HFFc6 (cell line): ENCODE measurements at places on chromosomes 16 and 17.

GRCh38 chr16:87391324-87391949, 699 bp upstream of the MAP1LC3B start:
- DNase-seq = no peak

GRCh38 chr17:69997332-69997731, 77.7 kb upstream of the KCNJ16 start:
- peak; percentile 32 for DNase-seq

DNA sequence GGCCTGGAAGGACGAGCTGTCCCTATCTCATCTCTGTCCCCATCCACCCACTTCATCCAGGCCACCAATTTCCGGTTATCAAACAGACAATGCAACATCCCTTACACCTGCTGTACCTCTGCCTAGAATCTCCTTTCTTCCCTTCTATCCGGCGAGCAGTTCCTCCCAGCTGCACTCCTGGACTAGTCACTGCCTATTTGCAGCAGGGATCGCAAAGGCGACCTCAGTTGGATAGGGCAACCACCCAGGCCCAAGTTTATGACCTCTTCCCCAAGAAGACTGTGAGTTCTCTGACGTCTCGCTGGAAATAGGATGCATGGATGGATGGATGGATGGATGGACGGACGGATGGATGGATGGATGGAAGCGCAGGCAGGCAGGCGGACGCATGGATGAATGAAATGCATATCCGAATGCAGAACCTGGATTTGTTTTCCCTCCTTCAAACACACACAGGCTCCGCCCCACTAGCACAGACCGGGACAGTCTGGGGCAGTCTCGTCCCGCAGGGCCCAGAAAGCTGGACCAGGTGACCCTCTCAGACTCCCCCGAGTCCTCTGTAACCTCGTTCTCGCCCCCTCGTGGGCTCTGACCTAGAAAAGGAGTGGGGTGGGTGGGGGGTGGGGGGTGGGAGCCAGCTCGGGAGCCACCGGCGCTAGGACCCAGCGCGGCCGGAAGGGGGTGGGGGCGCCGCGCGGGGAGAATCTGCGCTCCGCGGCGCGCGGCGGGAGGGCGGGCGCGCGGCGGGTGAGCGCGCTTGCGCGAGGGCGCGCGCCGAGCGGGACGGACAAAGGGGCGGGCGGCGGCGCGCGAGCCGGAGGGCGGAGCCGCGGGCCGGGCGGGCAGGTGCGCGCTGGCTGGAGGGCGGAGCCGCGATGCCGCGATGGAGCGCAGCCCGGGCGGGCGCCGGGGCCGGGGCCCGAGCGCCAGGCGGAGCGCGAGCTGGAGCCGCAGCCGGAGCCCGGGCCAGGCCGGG, at the start of gene SBK1:
TSS of gene SBK1 (plus strand) at position 875 of the 976 bp plus-strand sequence. CDS start 24,867 bp downstream, outside the sequence.
- DNase-seq = peak; percentile 13

- DNase-seq = no peak
These were observed 12.8 kb downstream of the SMIM5 start for GRCh38 chr17:75645889-75646637.

- peak; percentile 43 for DNase-seq
These were observed 38.8 kb downstream of the ERN1 start for GRCh38 chr17:64091116-64091515.
